GM23248 (cell line): ENCODE measurements at places on chromosomes 12 and 14.

- no peaks in the 10 kb centered on the region for H3K27me3 ChIP-seq
- DNase-seq = peak; percentile 45
- no peak overlapping the region for H3K4me3 ChIP-seq
- H3K36me3 ChIP-seq = no peaks in the 10 kb centered on the region
These were observed 46.9 kb upstream of the NOS1 start for GRCh38 chr12:117408161-117408791.

GRCh38 chr12:121376754-121377697 is 22.9 kb upstream of the RNF34 start:
- no peak overlapping the region for H3K4me3 ChIP-seq
- no peak for DNase-seq
- no peaks in the 10 kb centered on the region for H3K27me3 ChIP-seq

DNA sequence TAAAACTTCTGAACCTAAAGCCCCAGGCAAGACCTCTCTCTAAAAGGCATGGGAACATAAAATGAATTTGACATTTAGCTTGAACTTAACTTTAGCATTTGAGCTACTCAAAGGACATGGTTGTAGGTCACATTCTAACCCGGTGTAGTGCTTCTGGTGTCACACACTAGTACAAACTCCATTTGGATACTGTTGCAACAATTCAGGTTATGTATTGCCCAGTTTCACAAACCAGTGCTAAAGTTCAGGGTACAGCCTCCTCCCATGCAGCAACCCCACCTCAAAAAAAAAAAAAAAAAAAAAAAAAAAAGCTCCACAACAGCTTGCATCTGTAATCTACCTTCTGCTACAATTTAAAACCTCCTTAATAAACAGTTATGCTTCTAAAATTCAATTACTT is 7.8 kb downstream of the PPTC7 start:
- peaks cover 21% of the 10 kb centered on the region for H3K4me1 ChIP-seq
- no peak overlapping the region for H3K27ac ChIP-seq
- no peak overlapping the region for H3K4me3 ChIP-seq
- H3K36me3 ChIP-seq = no peaks in the 10 kb centered on the region

DNA sequence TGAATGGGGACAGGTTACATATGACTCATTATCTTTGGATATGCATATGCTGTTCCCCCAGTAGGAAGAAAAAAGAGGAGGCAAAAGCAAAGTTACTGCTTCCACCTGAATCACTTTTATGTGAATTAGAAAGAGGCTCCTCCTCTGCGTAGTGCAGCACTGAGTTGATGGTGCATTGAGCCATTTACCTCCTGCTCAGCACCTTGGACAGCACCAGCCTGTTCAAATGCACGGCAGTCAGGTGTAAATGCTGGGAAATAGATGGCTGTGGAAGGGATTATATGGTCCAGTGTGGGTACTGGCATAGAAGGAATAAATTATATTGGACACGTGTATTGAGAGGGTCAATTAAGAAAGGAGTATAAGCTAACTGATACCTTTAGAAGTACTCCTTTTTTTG is 541.9 kb upstream of the SEL1L start:
- DNase-seq = peak; percentile 20
- H3K36me3 ChIP-seq = no peaks in the 10 kb centered on the region
- H3K4me3 ChIP-seq = no peak overlapping the region
- H3K27me3 ChIP-seq = no peaks in the 10 kb centered on the region
- no peak overlapping the region for H3K27ac ChIP-seq
- no peaks in the 10 kb centered on the region for H3K4me1 ChIP-seq

DNA sequence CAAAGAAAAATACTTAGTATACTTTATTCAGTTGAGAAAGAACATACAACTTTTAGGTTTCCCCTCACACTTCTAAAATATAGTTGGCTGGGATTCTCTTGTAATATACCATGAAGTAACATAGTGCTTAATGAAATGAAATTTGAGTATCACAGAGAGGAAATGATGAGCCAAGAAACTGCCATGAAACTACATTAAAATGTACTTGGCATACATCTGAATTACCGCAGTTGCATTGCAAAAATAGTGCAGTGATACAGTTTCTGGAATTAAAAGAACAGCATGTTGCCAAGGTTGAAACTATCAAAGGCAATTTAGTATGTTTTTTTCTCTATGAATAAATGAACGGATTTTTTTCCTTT is 389.2 kb downstream of the TMEM117 start:
- DNase-seq = no peak
- H3K27ac ChIP-seq = no peak overlapping the region
- H3K27me3 ChIP-seq = no peaks in the 10 kb centered on the region
- no peaks in the 10 kb centered on the region for H3K36me3 ChIP-seq
- no peak overlapping the region for H3K4me3 ChIP-seq

GRCh38 chr12:116200812-116201211 is 76.7 kb downstream of the MED13L start:
- H3K4me1 ChIP-seq = peaks cover 54% of the 10 kb centered on the region
- no peak overlapping the region for H3K4me3 ChIP-seq
- no peak overlapping the region for H3K27ac ChIP-seq
- DNase-seq = peak; percentile 82
- no peaks in the 10 kb centered on the region for H3K27me3 ChIP-seq

DNA sequence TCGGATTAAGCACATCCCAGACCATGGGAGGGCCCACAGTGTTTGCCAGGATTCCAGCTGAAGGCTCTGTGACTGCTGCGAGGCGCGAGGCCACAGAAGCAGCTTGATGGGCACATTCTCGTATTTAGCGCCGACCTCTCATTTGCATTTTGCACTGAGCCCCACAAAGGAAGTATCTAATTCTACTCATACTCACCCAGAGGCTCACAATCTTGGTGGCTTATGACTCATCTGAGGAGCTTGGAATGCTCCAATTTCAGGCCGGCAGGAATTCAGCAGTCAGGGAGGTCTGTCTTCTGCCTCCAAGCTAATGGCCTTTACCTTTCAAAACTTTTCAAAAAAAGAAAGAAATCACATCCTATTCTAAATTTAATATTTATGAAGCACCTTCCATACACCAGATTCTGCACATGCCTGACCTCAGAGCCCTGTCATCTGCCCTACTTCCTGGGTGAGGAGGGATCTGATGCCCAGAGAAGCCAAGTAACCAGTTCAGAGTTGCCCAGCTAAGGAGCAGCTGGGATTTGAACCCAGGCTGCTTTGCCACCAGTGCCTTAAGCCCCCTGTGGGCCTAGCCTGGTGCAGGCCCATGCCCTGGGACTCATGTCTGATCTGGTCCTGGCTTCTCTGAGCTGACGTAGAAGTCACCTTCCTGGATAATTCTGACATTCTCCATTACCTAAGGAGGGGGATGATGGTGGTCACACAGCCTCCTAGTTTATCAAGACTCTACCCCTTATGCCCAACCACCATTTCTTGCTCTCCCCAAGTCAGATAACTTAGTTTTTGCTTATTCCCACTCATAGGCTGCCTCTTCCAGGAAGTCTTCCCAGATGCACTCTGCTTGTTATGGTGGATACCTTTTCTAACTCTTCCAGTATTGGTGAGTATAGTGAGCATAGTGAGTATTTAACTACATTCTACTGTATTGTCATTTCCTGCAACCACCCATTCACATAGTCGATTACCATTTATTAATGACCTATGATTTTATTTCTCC is 198.9 kb downstream of the RBM19 start:
- no peak overlapping the region for H3K27ac ChIP-seq

DNA sequence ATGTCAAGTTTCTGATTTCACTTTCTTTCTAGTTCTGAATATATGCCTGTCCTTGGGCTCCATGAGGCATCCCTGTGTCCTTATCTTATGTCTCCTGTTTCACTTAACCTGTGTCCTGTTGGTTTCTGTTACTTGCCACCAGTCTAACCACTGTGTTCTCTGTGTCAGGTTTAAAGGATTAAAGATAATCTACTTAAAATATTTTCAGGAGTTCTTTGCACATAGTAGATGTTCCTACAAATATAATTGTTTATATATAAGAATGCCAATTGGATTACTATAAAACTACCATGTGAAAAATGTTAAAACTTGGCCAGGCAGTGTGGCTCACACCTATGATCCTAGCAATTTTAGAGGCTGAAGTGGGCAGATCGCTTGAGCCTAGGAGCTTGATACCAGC is 406.4 kb downstream of the CCER1 start:
- DNase-seq = no peak
- H3K27me3 ChIP-seq = no peaks in the 10 kb centered on the region
- no peak overlapping the region for H3K4me3 ChIP-seq
- no peaks in the 10 kb centered on the region; the same call in 1 of the 2 replicates for H3K4me1 ChIP-seq
- no peak overlapping the region for H3K27ac ChIP-seq

DNA sequence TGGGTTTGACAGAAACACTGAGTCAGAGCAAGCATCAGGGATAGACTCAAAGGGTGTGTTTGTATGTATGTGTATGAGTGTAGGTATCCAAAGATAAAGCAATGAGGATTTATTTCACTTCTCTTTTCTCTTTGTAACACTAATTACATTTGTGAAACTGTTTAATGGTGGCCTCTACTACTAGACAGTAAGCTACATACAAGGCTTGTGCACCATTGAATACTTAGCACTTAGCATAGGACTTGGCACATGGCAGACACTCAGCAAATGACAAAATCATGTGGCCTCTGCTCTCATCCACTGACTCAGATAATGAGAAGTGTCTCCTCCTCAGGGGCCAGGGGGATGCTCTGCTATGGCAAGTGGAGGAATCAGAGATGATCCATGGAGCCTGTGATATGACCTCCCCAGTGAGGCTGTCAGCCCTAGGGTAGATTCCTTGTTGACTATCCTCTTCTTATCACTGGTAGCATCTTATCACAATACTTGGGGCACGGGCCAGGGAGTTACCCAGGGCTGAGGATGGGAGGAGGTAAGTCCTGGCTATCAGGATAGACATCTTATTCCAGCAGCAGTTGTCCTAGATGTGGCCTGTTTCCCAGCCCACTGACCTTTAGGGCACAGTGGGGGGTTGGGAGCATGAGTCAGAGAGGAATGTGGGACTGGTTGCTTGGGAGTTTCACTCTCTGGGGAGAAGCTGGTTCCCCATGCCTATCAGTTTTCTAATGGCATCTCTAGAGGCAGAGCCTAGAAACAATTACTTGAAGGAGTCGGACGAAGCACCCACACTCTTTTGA is 71.2 kb upstream of the HOXC13 start:
- H3K27ac ChIP-seq = no peak overlapping the region
- H3K36me3 ChIP-seq = no peaks in the 10 kb centered on the region
- H3K4me1 ChIP-seq = peaks cover 8% of the 10 kb centered on the region
- no peak overlapping the region for H3K4me3 ChIP-seq
- peaks cover 51% of the 10 kb centered on the region for H3K27me3 ChIP-seq

DNA sequence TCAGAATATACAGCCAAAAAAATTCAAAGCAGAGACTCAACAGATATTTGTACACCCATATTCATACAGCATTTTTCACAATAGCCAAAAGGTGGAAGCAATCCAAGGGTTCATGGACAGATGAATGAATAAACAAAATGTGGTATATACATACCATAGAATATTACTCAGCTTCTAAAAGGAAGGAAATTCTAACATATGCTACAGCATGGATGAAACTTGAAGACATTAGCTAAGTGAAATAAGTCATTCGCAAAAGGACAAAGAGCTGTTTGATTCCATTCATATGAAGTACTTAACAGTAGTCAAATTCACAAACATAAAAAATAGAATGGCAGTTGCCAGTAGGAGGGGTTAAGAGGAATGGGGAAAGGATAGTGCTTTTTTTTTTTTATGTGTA is 91.8 kb upstream of the ARID2 start:
- no peak overlapping the region for H3K4me3 ChIP-seq
- no peaks in the 10 kb centered on the region; the same call in 1 of the 2 replicates for H3K27me3 ChIP-seq
- no peak overlapping the region for H3K27ac ChIP-seq
- DNase-seq = peak; percentile 26

DNA sequence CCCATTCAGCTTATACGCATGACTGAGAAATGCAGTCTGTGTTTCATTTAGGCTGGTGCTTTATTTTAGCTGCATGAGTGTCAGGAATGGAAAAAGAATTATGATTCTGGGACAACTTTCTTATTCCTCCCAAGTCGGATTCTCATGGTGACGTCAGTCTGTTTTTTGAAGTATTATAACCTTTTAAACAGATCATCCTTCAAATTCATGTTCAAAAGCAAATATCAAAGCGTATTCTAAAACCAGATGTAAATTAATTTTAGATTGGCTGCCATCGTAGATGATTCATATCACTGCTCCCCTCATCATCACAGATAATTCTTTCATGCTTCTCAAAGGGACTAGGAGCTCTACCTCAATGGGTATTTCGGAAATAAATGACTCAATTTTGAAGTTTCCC is 15.0 kb downstream of the FNTB start:
- DNase-seq = no peak
- no peaks in the 10 kb centered on the region; the same call in 1 of the 2 replicates for H3K36me3 ChIP-seq
- peaks cover 65% of the 10 kb centered on the region for H3K4me1 ChIP-seq
- H3K27me3 ChIP-seq = no peaks in the 10 kb centered on the region
- no peak overlapping the region; the same call in 1 of the 2 replicates for H3K27ac ChIP-seq

DNA sequence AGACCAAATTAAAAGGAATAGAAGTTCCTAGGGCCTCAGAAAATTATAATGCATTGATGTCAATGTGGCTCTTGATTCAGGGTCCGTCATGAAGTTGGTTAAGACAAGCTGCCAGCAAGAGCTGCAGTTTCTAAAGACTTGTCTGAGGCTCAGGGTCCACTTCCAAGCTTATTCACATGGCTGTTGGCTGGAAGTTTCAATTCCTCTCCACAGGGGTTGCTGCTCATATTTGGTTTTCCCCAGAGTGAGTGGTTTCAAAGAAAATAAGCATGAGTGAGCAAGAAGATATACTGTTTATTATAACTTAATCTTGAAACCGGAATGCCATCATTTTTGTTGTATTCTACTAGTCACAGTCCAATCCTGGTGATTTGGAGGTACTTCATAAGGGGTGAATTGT is 1247.4 kb downstream of the LRFN5 start:
- no peaks in the 10 kb centered on the region for H3K27me3 ChIP-seq
- H3K36me3 ChIP-seq = no peaks in the 10 kb centered on the region
- no peak overlapping the region for H3K27ac ChIP-seq
- H3K4me3 ChIP-seq = no peak overlapping the region
- no peak for DNase-seq

- no peak overlapping the region for H3K4me3 ChIP-seq
- H3K36me3 ChIP-seq = no peaks in the 10 kb centered on the region
- no peaks in the 10 kb centered on the region for H3K4me1 ChIP-seq
- DNase-seq = peak; percentile 51
These were observed 208.4 kb downstream of the C12orf75 start for GRCh38 chr12:105538880-105539279.
